Left ventricle myocardium inferior (tissue), 1 donor: ENCODE measurements at places on chromosomes 5 and 9. TPM values are rescaled to one million over a fixed set of nuclear protein-coding genes. Genes with fewer than 3 reads are reported as not detected.

Gene INSYN2B
- total RNA-seq, result 0.08 TPM

- no peak for DNase-seq
Measured at GRCh38 chr9:117273612-117274011, 141.2 kb downstream of the ASTN2 start.

Gene PSMD5
- 16.2 TPM for total RNA-seq

DNA sequence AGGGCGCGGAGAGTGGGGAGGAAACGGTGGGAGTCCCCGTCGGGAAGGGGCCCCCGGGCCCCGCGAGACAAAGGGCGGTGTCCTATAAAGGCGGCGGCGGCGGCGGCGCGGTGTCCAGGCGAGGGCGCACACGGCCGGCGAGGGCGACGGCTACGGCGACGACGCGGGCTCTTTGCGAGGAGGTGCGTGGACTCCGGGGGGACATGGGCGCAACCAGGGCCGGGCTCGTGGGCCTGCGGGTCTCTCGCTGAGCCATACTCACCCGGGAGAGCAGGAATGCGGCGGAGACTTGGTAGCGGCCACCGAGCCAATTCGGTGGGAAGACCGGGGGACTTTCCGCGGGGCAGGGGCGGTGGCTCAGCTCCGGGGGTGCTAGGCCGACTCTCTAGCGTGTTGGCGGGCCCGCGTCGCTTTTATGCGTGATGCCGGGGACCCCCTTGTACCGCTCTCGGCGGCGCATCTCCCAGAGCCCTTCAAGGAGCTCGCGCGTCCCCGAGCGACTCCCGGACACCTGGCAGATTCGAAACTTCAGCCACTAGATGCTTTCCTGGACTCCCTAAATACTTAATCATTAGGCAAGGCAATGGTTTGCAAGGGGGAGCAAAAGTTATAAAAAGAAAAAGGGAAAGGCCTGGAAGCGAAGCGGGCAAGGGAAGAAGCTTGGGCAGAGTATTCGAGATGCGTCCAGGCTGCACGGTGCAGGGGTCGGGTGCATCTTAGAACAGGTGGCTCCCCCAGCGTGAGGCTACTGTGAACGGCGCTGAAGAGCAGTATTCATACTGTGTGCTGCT, 5.9 kb upstream of the TAL2 start:
- DNase-seq, result peak; percentile 35

DNA sequence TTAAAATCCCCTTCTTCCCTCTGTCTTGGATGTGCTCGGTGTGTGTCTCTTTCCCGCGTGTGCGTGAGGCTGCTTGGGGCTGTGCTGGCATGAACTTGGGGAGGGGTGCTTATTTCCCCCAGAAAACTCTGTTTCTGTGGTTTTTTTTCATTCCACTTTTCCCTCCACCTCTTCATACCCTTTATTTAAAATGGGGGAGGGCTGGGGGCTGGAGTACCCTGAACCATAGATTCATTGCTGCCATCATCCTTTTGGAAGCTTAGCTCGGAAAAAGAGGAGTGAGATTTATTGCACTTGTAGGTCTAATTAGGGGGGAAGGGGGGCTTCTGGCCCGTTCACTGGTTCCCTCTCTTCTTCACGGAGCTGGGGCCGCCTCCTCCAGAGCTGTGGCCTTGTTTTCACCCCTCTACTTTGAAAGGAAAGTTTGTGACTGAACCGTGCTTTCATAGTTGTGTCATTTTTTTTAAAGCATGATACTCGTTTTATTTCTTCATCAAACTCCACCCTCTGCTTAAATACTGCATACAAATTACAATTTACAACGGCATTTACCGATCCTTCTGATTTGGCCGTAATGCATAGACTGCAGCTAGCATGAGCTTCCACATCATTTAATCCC, 2.9 kb downstream of the NR2F1 start:
- DNase-seq, result no peak
